ENCODE measurements at places on chromosomes 6 and 20. TPM values are rescaled to one million over a fixed set of nuclear protein-coding genes. Genes with fewer than 3 reads are reported as not detected.

Gene CCN5
- total RNA-seq: not detected

Gene TNFRSF21
- 12.6 TPM for total RNA-seq

Gene ARMC12
- 4.1 TPM for total RNA-seq

Gene RTEL1
- 14.9 TPM for total RNA-seq

Gene RBPJL
- total RNA-seq: not detected

GRCh38 chr6:44225579-44226325 lies 2.4 kb downstream of the SLC29A1 start:
- DNase-seq: no peak

- DNase-seq: no peak
These were observed 180.6 kb upstream of the ZFP64 start for GRCh38 chr20:52372169-52372568.

DNA sequence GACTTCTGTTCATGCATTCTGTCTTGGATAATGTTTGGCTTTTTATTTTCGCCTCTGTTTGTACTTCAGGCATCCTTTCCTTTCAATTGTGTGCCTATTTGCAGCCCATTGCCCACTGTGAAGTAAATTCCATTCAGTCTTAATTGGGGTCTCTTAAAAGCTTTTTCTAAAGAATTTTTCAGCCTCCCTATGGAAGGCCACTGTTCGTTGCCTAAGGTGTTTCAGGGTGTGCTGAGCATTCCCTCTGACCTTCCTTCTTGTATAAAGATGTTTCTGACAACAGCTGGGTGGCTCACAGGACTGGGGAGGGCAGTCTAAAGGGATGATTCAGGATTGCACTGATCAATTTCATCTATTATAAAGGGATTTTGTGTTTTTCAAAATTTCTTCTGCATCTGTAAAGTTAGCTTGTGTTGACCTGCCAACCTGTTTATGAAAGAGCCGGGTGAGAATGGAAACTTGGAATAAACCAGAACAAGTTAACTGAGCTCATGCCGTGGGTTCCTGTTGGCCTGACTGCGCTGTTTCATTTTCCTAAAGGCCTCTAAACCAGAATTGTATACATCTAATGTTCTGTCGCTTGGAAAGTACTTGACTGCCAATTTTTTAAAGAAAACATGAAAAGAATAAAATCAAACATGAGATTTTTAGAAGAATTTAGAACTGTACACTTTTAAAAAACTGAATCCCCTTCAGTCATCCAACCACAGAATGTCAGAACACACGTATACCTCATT lies 14.3 kb downstream of the PHACTR2 start:
- no peak for DNase-seq

- DNase-seq: no peak
These were observed 892.5 kb upstream of the EYS start for GRCh38 chr6:66599541-66599940.

GRCh38 chr20:13683833-13684232 lies 45.1 kb upstream of the TASP1 start:
- no peak for DNase-seq

DNA sequence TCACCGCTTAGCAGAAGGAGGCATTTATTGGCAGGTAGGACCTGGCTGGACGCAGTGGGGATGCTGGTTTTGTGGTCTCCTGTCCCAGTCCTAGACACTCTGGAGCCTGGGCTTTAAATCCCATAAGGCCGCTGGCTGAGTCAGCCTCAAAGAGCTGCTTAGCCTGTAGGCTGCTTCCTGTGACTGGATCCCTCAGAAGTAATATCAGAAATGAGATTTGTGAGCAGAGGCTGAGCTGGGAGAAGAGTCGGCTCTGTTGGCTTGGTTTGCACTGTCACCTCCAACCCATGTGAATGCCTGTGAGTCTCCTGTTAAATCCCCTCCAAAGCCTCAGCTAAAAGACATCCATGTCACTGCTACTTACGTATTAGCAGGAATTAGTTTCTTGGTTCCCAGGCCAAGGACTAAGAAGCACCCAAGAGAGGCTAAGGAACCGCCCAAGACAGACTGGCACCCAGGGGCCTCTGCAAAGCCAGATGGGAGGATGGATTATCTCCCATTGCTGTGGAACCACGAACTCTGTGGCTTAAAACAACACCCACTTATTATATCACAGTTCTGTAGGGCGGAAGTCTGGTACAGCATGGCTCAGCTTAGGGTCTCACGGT lies 289.4 kb downstream of the CDC5L start:
- DNase-seq: peak; percentile 14
